ENCODE measurements at places on chromosomes 6 and 20. TPM values are rescaled to one million over a fixed set of nuclear protein-coding genes. Genes with fewer than 3 reads are reported as not detected.

- no peaks in the 10 kb centered on the region for H3K27me3 ChIP-seq
- no peak overlapping the region for H3K4me3 ChIP-seq
- H3K27ac ChIP-seq, result no peak overlapping the region
- no peaks in the 10 kb centered on the region for H3K36me3 ChIP-seq
- no peak for DNase-seq
- H3K4me1 ChIP-seq, result peaks cover 15% of the 10 kb centered on the region
Observed at GRCh38 chr20:50695135-50695872, 4.0 kb upstream of the RIPOR3 start.

GRCh38 chr20:6265204-6265904 is 142.5 kb upstream of the FERMT1 start:
- no peak overlapping the region for H3K4me3 ChIP-seq
- H3K36me3 ChIP-seq, result no peaks in the 10 kb centered on the region
- no peaks in the 10 kb centered on the region for H3K27me3 ChIP-seq
- no peaks in the 10 kb centered on the region for H3K4me1 ChIP-seq
- H3K27ac ChIP-seq, result no peak overlapping the region
- peak; percentile 22 for DNase-seq

- no peaks in the 10 kb centered on the region for H3K4me1 ChIP-seq
- peaks cover 8% of the 10 kb centered on the region for H3K36me3 ChIP-seq
- H3K27ac ChIP-seq, result no peak overlapping the region
- DNase-seq, result no peak
- H3K27me3 ChIP-seq, result no peaks in the 10 kb centered on the region
Observed at GRCh38 chr6:161215193-161215592, 58.7 kb downstream of the AGPAT4 start.

DNA sequence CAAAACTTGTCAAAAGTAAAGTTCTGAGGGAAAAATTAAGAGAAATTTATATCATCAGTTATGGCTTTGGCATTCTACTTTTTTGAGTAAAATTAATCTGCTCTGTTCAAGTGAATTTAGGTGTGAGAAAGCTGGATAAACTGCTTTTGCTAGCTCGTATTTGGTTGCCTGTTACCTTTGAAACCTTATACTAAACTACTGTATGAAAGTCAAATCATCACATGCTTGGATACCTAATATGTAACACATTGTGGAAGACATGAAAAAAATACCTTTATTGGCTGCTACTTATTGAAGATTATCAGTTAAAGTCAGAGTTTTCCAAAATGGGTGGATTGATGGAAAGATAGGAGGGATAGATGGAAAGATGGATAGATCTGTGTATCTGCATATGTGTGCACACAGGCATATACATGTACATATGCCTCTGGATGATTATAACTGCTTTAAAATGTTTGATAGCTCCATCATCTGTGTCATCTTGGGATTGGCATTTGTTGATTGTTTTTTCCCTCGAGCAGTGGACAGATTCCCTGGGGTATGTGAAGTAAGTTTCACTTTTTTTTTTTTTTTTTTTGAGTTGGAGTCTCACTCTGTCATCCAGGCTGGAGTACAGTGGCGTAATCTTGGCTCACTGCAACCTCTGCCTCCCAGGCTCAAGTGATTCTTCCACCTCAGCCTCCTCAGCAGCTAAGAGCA is 24.3 kb downstream of the SCAF8 start:
- no peak overlapping the region for H3K27ac ChIP-seq
- H3K27me3 ChIP-seq, result no peaks in the 10 kb centered on the region
- DNase-seq, result no peak
- peaks cover 9% of the 10 kb centered on the region for H3K36me3 ChIP-seq
- H3K4me1 ChIP-seq, result no peaks in the 10 kb centered on the region

GRCh38 chr6:6665555-6666243 is 77.2 kb downstream of the LY86 start:
- no peak overlapping the region for H3K27ac ChIP-seq
- DNase-seq, result no peak
- H3K36me3 ChIP-seq, result no peaks in the 10 kb centered on the region
- no peaks in the 10 kb centered on the region for H3K27me3 ChIP-seq

- H3K4me3 ChIP-seq, result no peak overlapping the region
- no peaks in the 10 kb centered on the region for H3K36me3 ChIP-seq
- H3K4me1 ChIP-seq, result no peaks in the 10 kb centered on the region
- H3K27me3 ChIP-seq, result no peaks in the 10 kb centered on the region
Observed at GRCh38 chr20:42986143-42986773, 203.4 kb downstream of the PTPRT start.

DNA sequence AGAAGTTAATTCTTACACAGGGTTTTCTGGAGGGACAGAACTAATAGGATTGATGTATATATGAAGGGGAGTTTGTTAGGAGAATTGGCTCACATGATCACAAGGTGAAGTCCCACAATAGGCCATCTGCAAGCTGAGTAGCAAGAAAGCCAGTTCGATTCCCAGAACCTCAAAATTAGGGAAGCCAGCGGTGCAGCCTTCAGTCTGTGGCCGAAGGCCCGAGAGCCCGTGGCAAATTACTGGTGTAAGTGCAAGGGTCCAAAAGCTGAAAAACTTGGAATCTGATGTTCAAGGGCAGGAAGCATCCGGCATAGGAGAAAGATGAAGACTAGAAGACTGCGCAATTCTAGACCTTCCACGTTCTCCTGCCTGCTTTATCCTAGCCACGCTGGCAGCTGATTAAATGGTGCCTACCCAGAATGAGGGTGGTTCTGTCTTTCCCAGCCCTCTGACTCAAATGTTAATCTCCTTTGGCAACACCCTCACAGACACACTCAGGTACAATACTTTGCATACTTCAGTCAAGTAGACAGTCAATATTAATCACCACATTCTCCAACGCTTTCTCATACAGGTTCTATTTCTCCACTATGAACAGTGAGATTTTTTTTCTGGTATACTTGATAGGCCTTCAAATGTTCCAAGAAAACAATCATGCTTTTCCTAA is 357.0 kb downstream of the LAMA2 start:
- H3K36me3 ChIP-seq, result no peaks in the 10 kb centered on the region
- DNase-seq, result no peak
- H3K27ac ChIP-seq, result no peak overlapping the region

DNA sequence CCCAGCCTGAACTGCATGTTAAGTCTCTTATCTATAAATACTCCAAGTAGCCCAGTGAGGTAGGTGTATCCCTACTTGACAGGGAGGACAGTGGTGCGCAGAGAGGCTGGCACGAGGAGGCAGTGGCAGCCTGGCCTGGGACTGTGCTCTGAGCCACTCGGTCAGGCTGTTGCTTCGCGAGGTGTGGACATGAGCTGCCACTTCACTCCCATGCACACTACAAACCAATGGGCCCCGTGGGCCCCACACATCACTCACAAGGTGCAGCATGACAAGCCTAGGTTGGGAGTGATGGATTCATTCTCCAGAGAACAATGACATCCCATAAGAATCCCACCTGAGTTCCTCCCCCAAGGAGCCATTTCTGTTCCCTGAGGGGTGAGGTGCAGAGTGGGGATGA is 54.9 kb downstream of the TMEM242 start:
- no peaks in the 10 kb centered on the region for H3K36me3 ChIP-seq
- no peak for DNase-seq
- H3K27ac ChIP-seq, result no peak overlapping the region
- H3K4me1 ChIP-seq, result no peaks in the 10 kb centered on the region
- no peak overlapping the region for H3K4me3 ChIP-seq
- H3K27me3 ChIP-seq, result no peaks in the 10 kb centered on the region

- DNase-seq, result no peak
- no peaks in the 10 kb centered on the region for H3K36me3 ChIP-seq
- H3K27me3 ChIP-seq, result no peaks in the 10 kb centered on the region
- H3K4me1 ChIP-seq, result no peaks in the 10 kb centered on the region
Observed at GRCh38 chr6:52900536-52900935, 9.0 kb downstream of the GSTA3 start.

GRCh38 chr6:10719296-10719963 is 3.4 kb upstream of the TMEM14C start:
- no peak overlapping the region for H3K27ac ChIP-seq
- H3K36me3 ChIP-seq, result no peaks in the 10 kb centered on the region
- peaks cover 8% of the 10 kb centered on the region for H3K4me1 ChIP-seq
- peak; percentile 24 for DNase-seq
- no peaks in the 10 kb centered on the region for H3K27me3 ChIP-seq

- H3K4me3 ChIP-seq, result no peak overlapping the region
- DNase-seq, result no peak
- peaks cover 32% of the 10 kb centered on the region for H3K27me3 ChIP-seq
Observed at GRCh38 chr20:38804221-38804620, 1.3 kb upstream of the PPP1R16B start.

DNA sequence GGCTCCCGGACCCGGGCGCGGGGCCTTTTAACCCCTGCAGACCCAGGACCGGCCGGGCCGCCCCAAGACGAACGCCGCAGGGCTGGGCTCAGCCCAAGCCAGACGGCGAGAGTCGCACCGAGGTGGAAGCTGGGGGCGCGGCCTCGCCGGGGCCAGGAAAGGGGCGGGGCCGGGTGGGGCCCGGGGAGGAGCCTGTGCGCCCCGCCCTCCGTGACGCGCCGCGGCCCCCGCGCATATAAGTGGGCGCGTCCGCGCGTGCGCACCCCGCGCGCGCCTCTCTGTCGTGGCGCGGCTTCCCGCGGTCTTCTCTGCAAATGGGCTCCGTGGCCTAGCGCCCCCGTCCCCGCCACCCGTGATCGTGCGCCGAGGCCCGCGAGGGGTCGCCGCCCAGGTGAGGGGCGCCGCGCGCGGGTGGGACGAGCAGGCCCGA is at the start of gene PPDPF:
TSS of gene PPDPF (plus strand) at position 262 of the 430 bp plus-strand sequence. CDS start 544 bp downstream, outside the sequence.
- peak; percentile 100 for DNase-seq
- peak within 1 kb of the TSS; percentile 85 for H3K4me3 ChIP-seq
- H3K27me3 ChIP-seq, result no peaks in the 10 kb centered on the region
- H3K4me1 ChIP-seq, result peaks cover 4% of the 10 kb centered on the region

GRCh38 chr20:40497899-40498691 is 190.9 kb downstream of the MAFB start:
- H3K4me1 ChIP-seq, result no peaks in the 10 kb centered on the region
- no peak for DNase-seq
- no peaks in the 10 kb centered on the region for H3K36me3 ChIP-seq
- H3K4me3 ChIP-seq, result no peak overlapping the region
- no peaks in the 10 kb centered on the region for H3K27me3 ChIP-seq

DNA sequence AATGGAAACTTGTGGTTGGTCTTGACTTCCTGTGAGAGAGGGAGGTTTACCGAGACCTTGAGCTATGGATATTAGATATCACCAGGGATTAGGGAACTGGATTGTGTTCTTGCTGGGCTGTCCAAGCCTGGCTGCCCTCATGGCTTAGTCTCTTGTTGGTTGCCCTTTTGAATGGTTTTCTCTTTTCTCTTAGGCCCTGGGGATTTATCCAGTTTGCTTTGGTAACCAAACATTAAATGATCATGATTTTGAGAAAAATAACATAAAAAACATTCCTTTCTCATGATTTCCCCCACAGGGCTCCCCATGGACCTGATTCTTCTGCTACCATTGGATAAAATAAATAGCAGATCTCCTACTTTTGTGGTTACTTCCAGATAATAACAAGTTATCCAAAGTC is 306.4 kb upstream of the RNF217 start:
- H3K4me3 ChIP-seq, result no peak overlapping the region
- H3K4me1 ChIP-seq, result no peaks in the 10 kb centered on the region
- H3K36me3 ChIP-seq, result no peaks in the 10 kb centered on the region
- no peaks in the 10 kb centered on the region for H3K27me3 ChIP-seq
- no peak overlapping the region for H3K27ac ChIP-seq

GRCh38 chr6:111624401-111625098 is 18.9 kb upstream of the TRAF3IP2 start:
- peaks cover 13% of the 10 kb centered on the region for H3K4me1 ChIP-seq
- no peaks in the 10 kb centered on the region for H3K27me3 ChIP-seq
- no peaks in the 10 kb centered on the region for H3K36me3 ChIP-seq
- H3K4me3 ChIP-seq, result no peak overlapping the region
- DNase-seq, result no peak
- no peak overlapping the region for H3K27ac ChIP-seq

GRCh38 chr6:100906325-100906724 is 25.2 kb upstream of the ASCC3 start:
- no peaks in the 10 kb centered on the region for H3K27me3 ChIP-seq
- no peaks in the 10 kb centered on the region for H3K36me3 ChIP-seq
- no peak for DNase-seq
- H3K4me3 ChIP-seq, result no peak overlapping the region

The TULP1 gene
- not detected for polyA plus RNA-seq

The LPA gene
- polyA plus RNA-seq, result not detected

Data from SK-N-SH (cell line).